ENCODE measurements at places on chromosomes 2 and 18.

- no peak for DNase-seq
These were observed 215.5 kb downstream of the NCKAP5 start for GRCh38 chr2:133352719-133353118.

DNA sequence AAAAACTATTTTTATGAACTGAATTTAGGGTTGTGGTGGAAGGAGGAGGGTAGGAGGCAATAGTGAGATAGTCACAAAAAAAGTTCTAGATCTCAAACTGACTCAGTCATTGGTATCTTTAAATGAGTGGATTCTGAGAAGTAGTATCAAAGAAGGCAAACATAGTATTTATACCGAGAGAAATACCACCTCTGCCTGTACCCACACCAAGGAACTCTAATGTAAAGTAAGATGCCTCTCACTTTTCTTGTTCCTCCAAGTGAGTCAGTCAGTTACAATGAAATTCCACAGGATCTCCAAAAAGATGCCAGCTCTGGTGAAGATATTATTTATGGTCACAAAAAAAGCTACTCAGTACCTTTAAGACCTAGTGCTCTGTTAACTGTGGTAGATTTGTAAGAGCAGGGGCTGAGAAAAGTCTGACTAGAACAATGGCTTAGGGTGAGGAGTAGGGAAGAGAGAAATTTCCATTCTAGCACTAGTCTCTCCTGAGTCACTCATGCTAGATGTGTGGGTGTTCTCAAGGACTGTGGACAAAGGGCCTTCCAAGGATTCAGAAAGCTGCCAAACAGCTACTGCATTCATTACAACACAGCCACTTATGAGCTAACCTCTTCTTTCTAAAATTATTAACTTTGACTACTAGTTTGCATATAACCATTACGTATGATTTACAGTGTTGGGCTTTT, 36.3 kb downstream of the YWHAQ start:
- no peak for DNase-seq

GRCh38 chr2:23596316-23596885, 211.4 kb downstream of the KLHL29 start:
- DNase-seq, result no peak

DNA sequence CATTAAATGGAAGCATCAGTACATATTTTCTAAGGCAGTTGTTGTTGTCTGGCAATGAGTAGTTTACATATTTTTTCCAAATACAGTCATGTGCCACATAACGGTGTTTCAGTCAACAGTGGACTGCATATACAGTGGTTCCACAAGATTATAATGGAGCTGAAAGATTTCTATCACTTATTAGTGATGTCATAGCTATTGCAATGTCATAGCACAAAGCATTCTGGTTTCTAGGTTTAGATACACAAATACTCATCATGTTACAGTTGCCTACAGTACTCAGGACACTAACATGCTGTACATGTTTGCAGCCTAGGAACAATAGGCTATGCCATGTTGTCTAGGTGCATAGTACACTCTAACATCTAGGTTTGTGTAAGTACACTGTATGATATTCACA, 45.0 kb downstream of the RND3 start:
- DNase-seq, result no peak

DNA sequence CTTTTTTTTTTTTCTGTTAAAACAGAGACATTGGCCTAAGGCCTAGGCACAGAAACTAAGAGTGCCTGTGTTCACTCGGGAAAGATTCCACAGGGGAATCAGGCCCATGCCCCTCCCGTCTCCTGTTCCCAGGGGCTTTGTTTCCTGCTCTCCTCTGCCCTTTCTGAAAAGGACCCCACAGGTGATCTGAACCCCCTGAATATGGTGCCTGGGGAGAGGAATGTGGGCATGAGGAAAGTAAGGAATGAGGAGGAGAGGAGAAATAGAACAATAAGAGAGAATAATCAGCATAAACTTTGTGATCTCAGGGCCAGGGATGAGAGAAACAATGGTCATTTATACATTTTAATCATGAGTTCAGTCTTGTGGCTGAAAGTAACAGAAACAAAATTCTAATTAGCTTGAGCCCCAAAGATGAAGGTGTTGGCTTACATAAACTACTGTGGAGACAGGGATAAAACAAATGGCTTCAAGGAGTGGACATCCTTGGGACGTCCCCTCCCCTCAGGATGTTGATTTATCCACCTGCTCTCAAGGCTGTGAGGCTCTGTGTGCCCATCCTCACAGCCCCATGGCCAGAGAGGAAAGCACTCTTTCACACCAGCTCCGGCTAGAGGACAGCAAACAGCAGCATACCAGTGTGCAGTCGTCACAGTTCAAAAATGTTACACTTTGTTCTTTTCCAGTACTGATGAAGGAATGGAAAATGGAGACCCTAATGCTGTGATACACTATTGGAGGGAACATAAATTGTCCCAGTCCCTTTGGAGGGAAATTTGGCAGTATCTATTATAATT, 46.4 kb upstream of the MRPL33 start:
- DNase-seq, result no peak

DNA sequence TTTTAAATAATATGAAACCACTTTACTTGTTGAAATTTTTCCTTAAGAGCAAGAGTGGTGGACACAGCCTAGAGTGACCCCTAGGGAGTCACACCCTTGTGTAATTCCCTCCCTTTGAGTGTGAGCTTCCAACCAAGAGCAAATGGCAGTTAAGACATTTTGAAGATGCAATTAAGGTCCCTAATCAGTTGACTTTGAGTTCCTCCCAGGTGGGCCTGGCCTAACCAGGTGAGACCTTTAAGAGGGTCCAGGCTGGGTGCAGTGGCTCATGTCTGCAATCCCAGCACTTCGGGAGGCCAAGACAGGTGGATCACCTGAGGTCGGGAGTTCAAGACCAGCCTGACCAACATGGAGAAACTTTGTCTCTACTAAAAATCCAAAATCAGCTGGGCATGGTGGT, 143.5 kb upstream of the PID1 start:
- DNase-seq, result no peak
